T-helper 1 cell (primary cell): ENCODE measurements at places on chromosomes 4 and X.

GRCh38 chr4:52621567-52621966 lies 37.5 kb downstream of the USP46 start:
- no peak for DNase-seq

DNA sequence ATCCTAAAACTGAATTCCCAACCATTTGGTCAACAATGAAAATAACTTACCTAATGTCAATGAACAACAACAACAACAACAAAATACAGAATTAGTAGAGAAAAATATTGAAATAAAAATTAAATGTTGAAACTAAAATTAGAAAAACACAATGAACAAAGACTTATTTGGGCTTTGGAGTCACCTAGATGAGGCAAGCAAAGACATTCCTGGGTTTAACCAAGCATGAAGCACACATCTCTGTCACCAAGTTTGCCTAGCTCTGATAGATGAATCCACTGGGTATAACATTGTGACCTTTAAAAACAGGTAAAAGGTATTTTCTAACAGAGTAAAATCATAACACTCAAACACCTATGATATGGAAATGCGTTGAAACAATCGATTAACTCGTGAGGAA lies 13.2 kb upstream of the SYTL5 start:
- no peak for DNase-seq

- no peak for DNase-seq
These were observed 164.5 kb downstream of the FHIP1A start for GRCh38 chr4:151573474-151573873.

DNA sequence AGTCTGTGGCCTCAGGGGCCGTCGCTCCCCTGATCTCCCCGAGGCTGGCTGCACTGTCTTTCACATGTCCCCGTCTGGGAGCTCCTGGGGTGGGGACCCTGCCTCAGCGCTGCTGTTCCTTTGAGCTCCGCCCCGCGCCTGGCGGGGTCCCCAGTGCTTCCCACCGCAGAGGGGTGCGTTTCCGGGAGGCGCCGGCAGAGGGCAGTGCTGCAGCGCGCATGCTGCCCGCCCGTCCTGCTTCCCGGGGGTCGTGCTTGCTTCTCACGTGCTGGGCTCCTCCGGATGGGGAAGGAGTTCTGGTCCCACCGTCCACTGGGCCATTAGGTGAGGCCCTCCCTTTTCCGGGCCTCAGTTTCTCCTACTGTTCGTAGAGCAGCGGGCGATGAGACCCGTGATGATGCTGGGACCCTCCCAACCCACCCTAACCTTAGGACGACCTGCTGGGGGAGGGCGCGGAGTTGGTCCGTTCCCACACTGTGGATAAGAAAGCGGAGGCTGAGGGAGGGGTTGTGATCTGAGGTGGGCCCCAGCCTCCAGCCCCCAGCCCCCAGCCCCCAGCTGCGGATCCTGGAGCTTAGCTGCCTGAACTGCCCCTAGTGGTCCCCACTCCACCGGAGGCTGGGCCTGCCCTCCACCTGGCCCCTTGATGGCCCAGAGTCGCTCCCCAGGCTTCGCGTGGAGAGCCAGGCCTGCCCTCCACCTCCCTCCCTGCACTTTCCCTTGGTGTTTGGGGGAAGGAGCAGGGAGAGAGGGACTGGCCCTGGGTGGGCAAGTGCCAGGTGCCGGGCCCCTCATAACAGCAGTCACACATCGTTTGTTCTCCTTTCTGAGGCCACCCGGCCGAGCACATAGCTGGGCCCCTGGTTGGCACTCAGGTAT lies 15.3 kb downstream of the CPZ start:
- no peak for DNase-seq

DNA sequence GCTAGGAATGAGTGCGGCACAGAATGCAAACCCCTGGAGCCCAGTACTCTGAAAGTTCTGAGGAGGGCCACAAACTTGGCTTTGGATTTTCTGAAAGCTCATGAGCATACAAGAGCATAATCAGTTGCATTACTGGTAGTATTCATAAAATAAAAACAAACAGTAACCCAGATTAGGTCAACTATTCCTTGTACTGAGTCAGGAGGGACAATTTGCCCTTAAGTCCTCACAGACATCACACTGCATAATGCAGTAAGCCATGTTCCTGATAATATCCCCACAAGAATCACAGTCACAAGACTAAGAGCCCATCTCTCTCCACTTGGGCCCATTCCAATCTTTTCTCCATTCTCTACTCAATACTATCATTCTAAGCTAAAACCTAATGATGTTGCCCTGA lies 126.9 kb upstream of the NEIL3 start:
- DNase-seq: no peak

GRCh38 chrX:139112432-139112831 lies 400.9 kb upstream of the FGF13 start:
- DNase-seq: no peak

GRCh38 chr4:39555472-39555871 lies 28.2 kb upstream of the UGDH start:
- DNase-seq: no peak

GRCh38 chr4:164924670-164925238 lies 47.8 kb downstream of the APELA start:
- DNase-seq: no peak

DNA sequence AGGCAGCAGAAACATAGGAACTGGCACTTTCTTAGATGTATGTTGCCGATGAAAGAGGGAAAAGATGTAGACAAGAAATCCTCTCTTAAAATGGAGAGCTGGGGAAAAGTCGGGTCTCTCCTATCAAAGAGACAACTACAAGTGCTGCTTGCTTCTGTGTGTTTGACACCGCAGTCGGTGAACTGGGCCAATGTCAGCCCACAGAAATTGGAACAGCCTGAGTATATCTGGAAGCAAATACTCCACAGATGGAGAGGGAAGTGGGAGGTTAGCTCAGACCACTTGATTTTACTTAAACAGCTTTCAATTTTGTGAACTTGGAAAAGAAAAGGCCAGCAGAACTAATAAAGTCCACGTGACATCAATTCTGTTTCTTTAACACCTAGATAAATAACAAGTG lies 230.9 kb upstream of the FAT1 start:
- DNase-seq: no peak

GRCh38 chr4:14383652-14384051 lies 618.6 kb upstream of the CPEB2 start:
- no peak for DNase-seq

DNA sequence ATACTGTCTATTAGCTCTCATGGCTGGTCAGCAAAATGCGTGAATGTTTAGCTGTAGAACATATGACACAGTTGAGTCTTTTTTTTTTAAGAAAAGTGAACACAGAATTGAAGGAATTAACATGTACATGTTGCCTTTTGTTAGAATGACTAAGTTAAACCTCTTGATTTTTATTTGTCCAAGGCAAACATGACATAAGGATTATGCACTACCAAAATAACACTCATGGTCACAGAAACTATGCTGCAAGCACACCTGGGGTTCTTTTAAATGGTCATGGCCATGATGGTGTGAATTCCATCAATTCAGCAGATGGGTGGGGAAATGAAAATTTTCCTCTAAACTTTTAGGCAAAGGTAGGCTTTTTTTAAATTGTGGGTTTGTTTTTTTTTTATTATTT lies 80.1 kb upstream of the CXCL13 start:
- DNase-seq: no peak

DNA sequence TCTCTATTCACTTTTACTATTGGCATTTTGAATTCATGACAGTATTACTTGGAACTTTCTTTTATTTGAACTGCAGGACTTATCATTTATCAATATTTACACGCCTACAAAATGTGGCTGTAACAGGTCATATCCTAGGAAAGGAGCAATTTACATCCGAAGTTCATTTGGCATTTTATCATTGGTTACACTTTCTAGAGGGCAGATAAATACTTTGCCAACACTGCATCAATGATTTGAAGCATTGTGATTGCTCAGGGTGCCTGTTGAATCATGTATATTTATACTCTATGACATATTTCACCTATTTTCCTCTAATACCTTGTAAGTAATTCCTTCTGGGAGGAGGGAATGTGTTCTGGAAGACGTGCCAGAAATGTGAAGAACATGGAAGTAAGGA lies 136.7 kb downstream of the MID1IP1 start:
- DNase-seq: no peak
